ENCODE measurements at places on chromosomes 2 and 18.

DNA sequence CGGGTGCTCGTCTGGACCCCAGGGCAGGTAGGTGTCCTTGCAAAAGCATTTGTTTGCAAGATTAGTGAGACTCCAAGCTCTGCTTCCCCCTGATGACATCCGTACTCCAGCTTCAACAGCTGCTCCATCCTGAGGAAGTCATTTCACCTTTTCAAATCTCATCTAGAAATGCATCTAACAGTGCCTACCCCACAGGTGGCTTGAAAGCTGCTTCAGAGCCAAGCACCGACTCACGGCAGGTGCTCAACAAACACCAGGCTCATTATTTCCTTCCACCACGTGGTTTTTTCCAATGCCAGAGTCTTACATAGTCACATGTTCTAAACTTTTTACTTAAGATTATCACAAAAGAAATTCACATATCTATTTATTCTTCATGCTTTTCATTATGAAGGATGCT is 31.9 kb downstream of the CNGA3 start:
- H3K27ac ChIP-seq, result no peak overlapping the region
- H3K4me3 ChIP-seq, result no peak overlapping the region
- no peaks in the 10 kb centered on the region for H3K4me1 ChIP-seq
- DNase-seq, result no peak
- peaks cover 13% of the 10 kb centered on the region for H3K27me3 ChIP-seq
- H3K36me3 ChIP-seq, result no peaks in the 10 kb centered on the region

GRCh38 chr18:50700245-50701165 is 119.3 kb downstream of the MRO start:
- DNase-seq, result no peak
- no peaks in the 10 kb centered on the region for H3K36me3 ChIP-seq
- H3K4me3 ChIP-seq, result no peak overlapping the region
- no peak overlapping the region for H3K27ac ChIP-seq
- no peaks in the 10 kb centered on the region for H3K4me1 ChIP-seq

- no peaks in the 10 kb centered on the region for H3K4me1 ChIP-seq
- peaks cover 20% of the 10 kb centered on the region for H3K27me3 ChIP-seq
- H3K27ac ChIP-seq, result no peak overlapping the region
Measured at GRCh38 chr2:202091476-202091875, 18.4 kb downstream of the KIAA2012 start.

DNA sequence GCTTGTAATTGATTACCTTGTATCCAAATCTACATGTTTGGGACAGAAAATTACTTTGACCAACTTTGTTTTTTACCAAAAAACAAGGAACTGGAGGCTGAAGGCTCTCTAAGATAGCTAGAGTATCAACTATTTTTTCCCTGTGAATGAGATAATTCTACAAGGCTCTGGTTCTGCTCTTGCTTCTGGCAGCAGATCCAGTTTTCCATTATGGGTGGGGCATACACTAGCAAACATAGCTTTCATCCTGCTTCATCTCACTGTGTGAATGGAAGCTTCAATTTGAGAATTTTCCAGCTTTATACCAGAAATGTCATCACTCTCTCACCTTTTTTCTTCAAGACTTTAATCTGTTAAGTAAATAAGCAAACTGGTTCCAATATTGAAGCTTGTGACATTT is 249.7 kb downstream of the RPRM start:
- no peak overlapping the region for H3K27ac ChIP-seq
- H3K4me1 ChIP-seq, result no peaks in the 10 kb centered on the region
- H3K36me3 ChIP-seq, result no peaks in the 10 kb centered on the region
- H3K27me3 ChIP-seq, result peaks cover 2% of the 10 kb centered on the region
- H3K4me3 ChIP-seq, result no peak overlapping the region

DNA sequence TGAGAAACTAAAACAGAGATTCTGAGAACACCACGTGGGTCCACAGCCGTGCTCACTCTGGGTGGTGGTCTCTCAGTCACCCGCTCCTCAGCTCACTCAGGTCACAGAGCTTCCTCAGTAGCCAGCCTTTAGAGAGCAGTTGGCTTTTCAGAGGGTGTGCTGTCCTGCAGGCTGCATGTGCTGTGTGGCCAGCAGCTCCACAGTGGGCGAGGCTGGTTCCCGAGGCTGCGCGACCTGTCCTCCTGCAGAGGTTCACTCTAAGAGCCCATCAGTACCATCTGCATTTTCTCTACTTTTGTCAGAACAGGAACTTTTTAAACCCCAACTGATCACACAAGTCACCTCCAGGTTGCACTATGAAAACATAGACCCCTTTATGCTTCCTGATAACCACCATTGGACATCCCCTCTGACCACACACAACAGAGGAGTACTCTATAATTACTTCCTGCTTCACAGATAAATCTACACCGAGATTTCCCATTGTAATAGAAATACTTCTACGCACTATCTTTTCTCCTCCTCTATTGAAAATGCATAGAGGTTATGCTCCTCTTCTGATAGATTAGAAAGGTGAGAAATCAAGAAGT is 93.1 kb downstream of the GYPC start:
- H3K27me3 ChIP-seq, result peaks cover 7% of the 10 kb centered on the region
- H3K36me3 ChIP-seq, result no peaks in the 10 kb centered on the region
- no peaks in the 10 kb centered on the region for H3K4me1 ChIP-seq
- no peak for DNase-seq
- H3K27ac ChIP-seq, result no peak overlapping the region

GRCh38 chr2:46493241-46493970 is 14.0 kb downstream of the TMEM247 start:
- no peak for DNase-seq
- no peak overlapping the region for H3K4me3 ChIP-seq
- H3K27me3 ChIP-seq, result peaks cover 6% of the 10 kb centered on the region

- no peaks in the 10 kb centered on the region for H3K27me3 ChIP-seq
- H3K4me3 ChIP-seq, result no peak overlapping the region
- H3K27ac ChIP-seq, result no peak overlapping the region
- H3K4me1 ChIP-seq, result no peaks in the 10 kb centered on the region
- H3K36me3 ChIP-seq, result no peaks in the 10 kb centered on the region
Measured at GRCh38 chr18:38402509-38402908, 836.9 kb upstream of the CELF4 start.

DNA sequence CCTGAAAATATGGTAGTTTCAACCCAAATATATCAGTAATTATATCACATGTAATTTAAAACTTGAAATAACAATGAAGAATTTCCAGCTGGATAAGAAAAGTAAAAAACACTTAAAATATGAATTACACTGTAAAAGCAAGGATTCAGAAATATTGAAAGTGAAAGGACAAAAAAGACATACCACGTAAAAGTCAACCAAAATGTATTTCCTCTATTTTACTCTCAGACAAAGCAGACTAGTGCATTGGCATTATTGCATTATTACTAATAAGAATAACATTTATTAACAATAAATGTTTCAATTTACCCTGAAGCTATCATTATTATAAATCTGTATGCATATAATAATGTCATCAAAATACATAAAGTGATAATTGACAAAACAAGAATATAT is 445.1 kb upstream of the TRIB2 start:
- peaks cover 27% of the 10 kb centered on the region for H3K4me1 ChIP-seq
- no peak for DNase-seq
- no peaks in the 10 kb centered on the region for H3K36me3 ChIP-seq
- H3K27ac ChIP-seq, result no peak overlapping the region

GRCh38 chr2:204479557-204479956 is 65.7 kb upstream of the PARD3B start:
- H3K36me3 ChIP-seq, result no peaks in the 10 kb centered on the region
- H3K4me3 ChIP-seq, result no peak overlapping the region
- no peak for DNase-seq

DNA sequence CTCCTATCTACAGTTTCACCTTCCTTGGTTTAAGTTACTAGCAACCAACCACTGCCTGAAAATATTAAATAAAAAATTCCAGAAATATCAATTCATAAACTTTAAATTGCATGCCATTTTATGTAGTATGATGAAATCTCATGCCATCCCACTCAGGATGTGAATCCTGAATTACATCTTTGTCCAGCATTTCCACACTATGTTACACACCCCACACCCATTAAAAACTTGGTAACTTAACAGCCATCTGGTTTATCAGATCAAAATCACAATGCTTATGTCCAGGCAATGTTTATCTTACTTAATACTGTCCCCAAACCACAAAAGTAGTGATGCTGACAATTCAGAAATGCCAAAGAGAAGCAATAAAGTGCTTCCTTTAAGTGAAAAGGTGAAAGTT is 21.6 kb downstream of the CUL3 start:
- H3K27me3 ChIP-seq, result no peaks in the 10 kb centered on the region
- peaks cover 20% of the 10 kb centered on the region for H3K36me3 ChIP-seq
- DNase-seq, result no peak
- no peak overlapping the region for H3K4me3 ChIP-seq

DNA sequence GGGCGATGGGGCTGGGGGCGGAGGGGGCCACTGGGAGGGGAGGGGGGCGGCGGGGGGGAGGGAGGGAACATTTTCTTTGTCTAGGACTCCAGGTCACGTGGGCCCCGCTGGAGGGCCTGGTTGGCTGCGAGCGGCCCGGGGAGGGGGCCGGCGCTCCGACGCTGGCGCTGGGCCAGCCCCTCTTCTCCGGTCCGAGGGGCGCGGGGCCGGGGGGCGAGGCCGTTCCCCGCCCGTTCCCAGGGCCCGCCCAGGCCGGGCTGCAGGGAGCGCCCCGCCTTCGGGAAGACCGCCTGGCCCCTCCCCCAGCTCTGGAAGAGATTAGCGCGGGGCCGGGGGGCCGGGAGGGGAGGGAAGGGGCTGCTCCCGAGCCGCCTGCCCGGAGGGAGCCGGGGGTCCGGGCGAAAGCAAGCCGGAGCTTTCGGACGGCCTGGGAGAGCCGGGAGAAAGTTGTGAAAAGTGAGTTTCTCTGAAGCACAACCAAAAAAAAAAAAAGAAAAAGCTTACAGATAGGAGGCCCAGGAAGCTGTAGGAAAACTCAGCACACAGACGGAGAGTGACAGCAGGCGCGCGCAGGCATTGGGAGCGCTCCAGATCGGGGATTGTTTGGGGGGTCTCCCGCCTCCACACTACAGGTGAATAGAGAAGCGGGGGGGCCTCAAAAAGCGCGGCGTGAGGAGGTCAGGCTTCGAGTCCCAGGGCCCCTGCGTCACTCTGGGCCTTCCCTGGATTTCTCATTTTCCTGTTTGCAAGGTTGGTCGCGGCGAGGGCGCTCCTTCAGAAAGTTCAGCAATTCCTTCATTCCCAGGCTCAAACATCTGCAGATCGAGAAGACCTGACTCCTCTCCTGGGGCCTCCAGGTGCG is 84.1 kb upstream of the POMC start:
- peak overlapping the region; percentile 53 for H3K27ac ChIP-seq
- DNase-seq, result peak; percentile 62
- no peaks in the 10 kb centered on the region for H3K27me3 ChIP-seq
- H3K36me3 ChIP-seq, result peaks cover 52% of the 10 kb centered on the region
- H3K4me1 ChIP-seq, result peaks cover 31% of the 10 kb centered on the region
- peak overlapping the region; percentile 77 for H3K4me3 ChIP-seq

GRCh38 chr2:238160206-238161129 is 1.7 kb downstream of the ERFE start:
- no peak for DNase-seq
- no peak overlapping the region for H3K27ac ChIP-seq
- H3K27me3 ChIP-seq, result peaks cover 25% of the 10 kb centered on the region
- peaks cover 7% of the 10 kb centered on the region for H3K4me1 ChIP-seq
- no peaks in the 10 kb centered on the region for H3K36me3 ChIP-seq

GRCh38 chr2:127177617-127178263 is 42.4 kb downstream of the CYP27C1 start:
- no peak overlapping the region for H3K4me3 ChIP-seq
- H3K27me3 ChIP-seq, result peaks cover 2% of the 10 kb centered on the region
- no peak for DNase-seq
- no peak overlapping the region for H3K27ac ChIP-seq

DNA sequence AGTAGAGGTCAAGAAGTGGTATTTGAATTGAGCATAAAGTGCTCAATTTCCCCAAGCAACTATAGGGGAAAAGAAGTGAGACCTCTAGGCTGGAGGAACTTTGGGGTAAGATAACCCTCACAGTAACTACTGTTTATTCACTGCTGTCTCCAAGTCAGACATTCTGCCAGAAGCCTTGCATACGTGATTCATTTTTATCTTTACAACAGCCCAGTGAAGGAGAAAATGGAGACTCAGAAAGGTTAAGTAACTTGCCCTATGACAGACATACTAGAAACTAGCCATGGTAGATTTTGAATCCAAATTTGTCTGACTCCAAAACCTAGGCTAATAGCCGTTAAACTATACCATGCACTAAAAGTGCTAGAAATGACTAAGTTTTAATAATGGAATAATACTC is 28.4 kb downstream of the DNAJC10 start:
- peaks cover 6% of the 10 kb centered on the region for H3K4me1 ChIP-seq
- H3K36me3 ChIP-seq, result peaks cover 54% of the 10 kb centered on the region
- H3K27ac ChIP-seq, result no peak overlapping the region
- no peak overlapping the region for H3K4me3 ChIP-seq
- H3K27me3 ChIP-seq, result no peaks in the 10 kb centered on the region
- no peak for DNase-seq

DNA sequence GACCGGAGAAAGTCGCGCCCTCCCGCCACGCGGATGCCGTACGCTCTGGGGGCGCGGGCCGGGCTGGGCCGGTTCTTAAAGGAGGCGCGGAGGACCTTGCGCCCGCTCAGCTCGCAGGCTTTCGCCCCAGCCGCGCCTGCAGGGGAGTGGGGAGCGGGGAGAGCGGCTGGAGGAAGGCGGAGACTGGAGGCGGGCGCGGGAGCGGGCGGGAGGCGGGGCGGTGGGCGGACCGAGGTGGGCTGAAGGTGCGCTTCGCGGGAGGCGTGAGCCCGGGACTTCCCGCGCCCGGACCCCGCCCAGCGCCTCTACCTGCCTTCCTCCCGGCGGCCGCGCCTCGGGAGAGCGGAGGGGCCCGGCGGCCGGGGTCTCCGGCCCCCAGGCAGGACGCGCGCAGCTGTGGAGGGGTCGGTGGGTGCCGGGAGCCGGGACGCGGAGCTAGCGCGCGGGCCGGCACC is at the start of gene ADRA2B:
ADRA2B (minus strand) TSS at position 148 of the 455 bp plus-strand sequence. CDS start 422 bp downstream, outside the sequence.
- H3K36me3 ChIP-seq, result no peaks in the 10 kb centered on the region
- peak within 1 kb of the TSS; percentile 83 for H3K4me3 ChIP-seq
- H3K27ac ChIP-seq, result no peak within 1 kb of the TSS

- H3K4me1 ChIP-seq, result peaks cover 14% of the 10 kb centered on the region
- no peaks in the 10 kb centered on the region for H3K27me3 ChIP-seq
- DNase-seq, result no peak
Measured at GRCh38 chr2:55268288-55268906, 634 bp downstream of the MTIF2 start.

- peaks cover 19% of the 10 kb centered on the region for H3K36me3 ChIP-seq
- H3K4me1 ChIP-seq, result peaks cover 24% of the 10 kb centered on the region
- no peak overlapping the region for H3K27ac ChIP-seq
- H3K27me3 ChIP-seq, result no peaks in the 10 kb centered on the region
- no peak overlapping the region for H3K4me3 ChIP-seq
- no peak for DNase-seq
Measured at GRCh38 chr2:10400978-10401951, 46.9 kb downstream of the ODC1 start.

GRCh38 chr2:69221512-69221911 is 165.5 kb downstream of the GFPT1 start:
- H3K27ac ChIP-seq, result no peak overlapping the region
- H3K4me1 ChIP-seq, result no peaks in the 10 kb centered on the region
- no peak for DNase-seq
- peaks cover 10% of the 10 kb centered on the region for H3K27me3 ChIP-seq

- no peaks in the 10 kb centered on the region for H3K4me1 ChIP-seq
- no peak overlapping the region for H3K27ac ChIP-seq
- H3K27me3 ChIP-seq, result no peaks in the 10 kb centered on the region
- no peaks in the 10 kb centered on the region for H3K36me3 ChIP-seq
Measured at GRCh38 chr2:164535280-164536025, 85.8 kb downstream of the GRB14 start.

- DNase-seq, result no peak
- H3K27ac ChIP-seq, result no peak overlapping the region
- peaks cover 3% of the 10 kb centered on the region for H3K27me3 ChIP-seq
- H3K4me3 ChIP-seq, result no peak overlapping the region
- no peaks in the 10 kb centered on the region for H3K36me3 ChIP-seq
Measured at GRCh38 chr2:113228351-113228750, 50.4 kb downstream of the PAX8 start.
